ENCODE measurements at places on chromosomes 1 and 21.

DNA sequence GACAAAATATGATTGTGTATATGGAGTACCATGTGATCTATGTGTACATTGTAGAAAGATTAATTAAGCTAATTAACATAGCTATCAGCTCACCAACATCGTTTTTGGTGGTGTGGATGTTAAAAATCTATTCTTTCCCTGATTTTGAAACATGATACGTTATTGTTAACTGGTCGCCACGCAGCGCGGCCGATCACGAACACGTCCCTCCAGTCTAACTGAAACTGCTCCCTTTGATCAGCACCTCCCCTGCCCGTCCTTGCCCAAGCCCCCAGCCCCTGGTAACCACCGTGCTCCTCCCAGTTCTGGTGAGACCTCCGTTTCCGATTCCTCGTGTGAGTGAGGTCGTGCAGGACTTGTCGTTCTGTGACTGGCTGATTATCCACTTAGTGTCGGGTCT lies 67.0 kb downstream of the AGPAT3 start:
- DNase-seq: no peak

DNA sequence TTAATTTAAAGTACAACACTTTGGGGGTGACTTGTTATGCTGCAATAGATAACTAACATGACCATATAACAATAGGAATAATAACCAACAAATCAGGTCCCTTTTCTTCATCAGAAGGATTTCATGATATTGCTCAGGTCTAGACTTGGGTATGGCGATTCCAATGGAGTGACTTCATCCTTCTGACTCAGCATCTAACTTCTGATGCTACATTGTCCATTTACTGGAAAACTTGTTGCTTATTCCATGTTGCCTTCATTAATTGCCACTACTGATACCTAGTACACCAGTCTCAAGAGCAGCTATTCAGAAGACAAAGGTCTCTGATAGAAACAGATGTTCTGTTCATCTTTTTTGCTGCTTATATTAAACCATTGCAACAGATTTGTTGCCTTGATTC lies 324.3 kb downstream of the TGFB2 start:
- no peak for DNase-seq

DNA sequence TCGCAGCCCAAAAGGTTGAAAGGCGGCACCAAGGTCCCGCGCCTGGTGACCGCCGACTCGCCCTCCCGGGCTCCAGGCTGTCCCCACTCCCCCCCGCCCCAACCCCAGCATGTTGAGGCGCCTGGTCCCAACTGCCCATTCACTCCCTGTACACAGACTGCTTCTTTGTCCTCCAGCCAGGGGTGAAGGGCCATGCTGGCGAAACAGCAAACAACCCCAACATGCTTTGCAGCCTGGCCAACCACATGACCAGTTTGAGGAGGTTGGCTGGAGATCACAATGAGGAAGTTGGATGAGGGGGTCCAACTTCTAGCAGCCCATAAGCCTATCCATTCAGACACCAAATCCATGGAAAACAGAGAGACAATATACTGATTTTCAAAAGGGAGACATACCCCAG lies 13.5 kb downstream of the PDE9A start:
- no peak for DNase-seq

- no peak for DNase-seq
Observed at GRCh38 chr1:176752505-176752904, 289.5 kb downstream of the PAPPA2 start.

GRCh38 chr1:221294242-221294641 lies 415.0 kb downstream of the HLX start:
- peak; percentile 42 for DNase-seq
